OCI-M1 (cell line): ENCODE measurements at places on chromosomes 3 and 15.

- DNase-seq, result no peak
These were observed 166.0 kb downstream of the TP63 start for GRCh38 chr3:189797103-189797750.

GRCh38 chr3:129050556-129051295, 9.9 kb upstream of the GP9 start:
- no peak for DNase-seq

DNA sequence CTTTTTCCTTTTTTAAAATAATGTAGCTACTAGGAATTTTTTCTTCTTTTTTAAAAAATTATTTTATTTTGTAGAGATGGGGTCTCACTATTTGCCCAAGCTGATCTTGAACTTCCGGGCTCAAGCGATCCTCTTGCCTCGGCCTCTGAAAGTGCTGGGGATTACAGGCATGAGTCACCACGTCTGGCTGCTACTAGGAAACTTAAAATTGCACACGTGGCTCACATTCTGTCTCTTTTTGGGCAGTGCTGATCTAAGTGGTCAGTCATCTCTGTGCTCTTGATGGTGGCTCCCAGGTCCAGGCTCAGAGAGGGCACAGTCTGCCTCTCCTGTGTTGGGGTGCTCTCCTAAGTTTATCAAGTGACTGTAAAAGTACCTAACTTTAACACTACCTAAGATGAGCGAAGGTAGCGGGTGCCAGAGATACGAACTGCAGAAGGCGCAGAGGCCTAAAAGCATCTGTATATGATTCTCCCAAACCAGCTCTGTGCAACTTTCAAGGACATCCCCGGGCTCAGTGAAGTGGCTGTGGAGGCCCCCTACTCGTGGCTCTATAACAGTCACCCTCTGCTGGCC, 52.9 kb upstream of the SEC13 start:
- DNase-seq, result peak; percentile 17

DNA sequence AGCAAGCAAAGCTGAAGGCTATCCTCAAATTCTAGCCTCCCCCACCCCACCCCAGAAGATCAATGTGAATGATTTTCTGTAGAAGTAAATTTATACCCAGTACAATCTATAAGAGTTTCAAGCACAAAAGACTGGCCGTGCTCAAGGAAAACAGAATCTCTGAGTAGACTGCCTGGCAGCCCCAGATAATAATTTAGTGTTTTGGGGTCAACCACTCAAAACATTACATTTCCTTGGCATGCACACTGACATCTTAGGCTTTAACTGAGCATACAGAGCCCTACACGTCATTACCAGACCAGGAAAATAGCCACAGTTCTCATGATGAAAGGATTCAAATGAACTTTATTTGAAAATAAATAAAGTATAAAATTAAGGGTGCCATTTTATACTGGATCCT, 376.5 kb downstream of the TBL1XR1 start:
- no peak for DNase-seq

DNA sequence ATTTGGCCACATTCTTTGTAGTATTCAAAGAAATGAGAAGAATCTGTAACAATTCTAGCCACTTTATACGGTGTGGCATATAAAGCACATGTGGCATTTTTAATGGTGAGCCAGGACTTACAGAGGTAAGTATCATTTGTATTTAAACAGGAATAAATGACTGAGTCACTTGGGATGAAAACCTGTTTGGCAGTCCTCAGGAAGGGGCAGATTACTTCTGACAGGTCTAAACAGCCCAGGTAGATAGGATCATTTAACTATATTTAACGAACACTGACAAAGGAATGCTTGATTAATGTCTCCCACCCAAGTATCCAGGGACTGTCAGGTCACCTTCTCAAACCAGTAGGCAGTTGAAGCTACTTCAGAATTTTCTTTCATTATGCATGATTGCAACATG, 241.5 kb upstream of the SATB1 start:
- DNase-seq, result no peak

DNA sequence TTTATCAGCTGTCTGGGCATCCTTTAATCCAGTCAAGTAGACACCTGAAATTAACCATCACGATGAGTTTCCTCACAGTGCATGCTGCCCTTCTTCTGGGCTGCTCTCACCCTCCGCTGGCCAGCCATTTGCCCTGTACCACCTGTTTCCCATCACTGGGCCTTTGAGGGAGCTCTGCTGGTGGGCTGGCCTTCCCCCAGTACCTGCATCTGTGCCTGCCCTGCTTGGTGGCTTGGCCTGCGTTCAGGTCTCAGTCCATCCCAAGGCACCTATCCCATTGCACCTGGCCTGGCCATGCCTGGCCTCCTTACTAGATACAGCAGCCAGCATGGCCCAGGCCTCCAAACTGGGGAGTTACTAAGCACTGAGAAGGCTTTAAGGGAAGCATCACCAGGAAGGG, 413.2 kb downstream of the NTRK3 start:
- DNase-seq, result no peak

DNA sequence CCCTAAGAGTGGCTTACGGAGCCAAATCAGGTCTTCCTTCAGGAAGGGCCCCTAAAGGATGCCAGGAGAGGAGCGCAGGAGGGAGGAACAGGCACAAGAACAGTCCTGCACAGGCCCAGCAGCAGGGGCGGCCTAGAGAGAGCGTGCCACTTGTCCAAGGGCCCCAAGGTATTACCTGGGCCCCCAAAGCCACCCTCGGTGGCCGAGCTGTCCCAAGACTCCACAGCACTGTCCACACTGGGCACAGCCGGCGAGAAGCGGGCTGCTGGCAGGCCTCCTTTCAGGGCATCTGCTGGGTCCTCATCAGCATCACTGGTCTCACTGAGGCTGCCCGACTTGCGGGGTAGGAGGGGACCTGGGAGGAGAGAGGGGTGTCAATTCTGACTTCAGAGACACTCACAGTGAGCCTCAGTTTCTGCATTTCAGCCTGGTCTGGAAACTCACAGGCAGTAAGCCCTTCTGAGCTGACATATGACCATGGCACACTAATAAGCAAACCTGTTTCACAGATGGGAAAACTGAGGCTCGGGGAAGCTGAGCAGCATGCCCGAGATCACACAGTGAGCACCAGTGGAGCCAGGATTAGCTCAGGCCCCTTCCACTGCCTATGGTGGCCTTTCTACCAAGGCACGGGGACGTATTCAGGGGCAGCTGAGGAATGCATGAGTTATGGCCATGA, 33.4 kb downstream of the GRIP2 start:
- no peak for DNase-seq

GRCh38 chr3:14525685-14526631, 14.2 kb downstream of the GRIP2 start:
- DNase-seq, result no peak

DNA sequence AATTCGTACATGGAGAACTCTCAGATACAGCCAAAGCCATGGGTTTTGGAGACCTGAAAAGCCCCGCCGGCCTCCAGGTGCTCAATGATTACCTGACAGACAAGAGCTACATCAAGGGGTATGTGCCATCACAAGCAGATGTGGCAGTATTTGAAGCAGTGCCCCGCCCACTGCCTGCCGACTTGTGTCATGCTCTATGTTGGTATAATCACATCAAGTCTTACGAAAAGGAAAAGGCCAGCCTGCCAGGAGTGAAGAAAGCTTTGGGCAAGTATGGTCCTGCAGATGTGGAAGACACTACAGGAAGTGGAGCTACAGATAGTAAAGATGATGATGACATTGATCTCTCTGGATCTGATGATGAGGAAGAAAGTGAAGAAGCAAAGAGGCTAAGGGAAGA, 23.5 kb downstream of the MYO5A start:
- no peak for DNase-seq

- peak; percentile 35 for DNase-seq
These were observed 60.0 kb downstream of the FLNB start for GRCh38 chr3:58068122-58068809.

- DNase-seq, result no peak
These were observed 16.3 kb upstream of the FBLN2 start for GRCh38 chr3:13532631-13533030.

- no peak for DNase-seq
These were observed 782.0 kb downstream of the MCTP2 start for GRCh38 chr15:95013381-95013780.

DNA sequence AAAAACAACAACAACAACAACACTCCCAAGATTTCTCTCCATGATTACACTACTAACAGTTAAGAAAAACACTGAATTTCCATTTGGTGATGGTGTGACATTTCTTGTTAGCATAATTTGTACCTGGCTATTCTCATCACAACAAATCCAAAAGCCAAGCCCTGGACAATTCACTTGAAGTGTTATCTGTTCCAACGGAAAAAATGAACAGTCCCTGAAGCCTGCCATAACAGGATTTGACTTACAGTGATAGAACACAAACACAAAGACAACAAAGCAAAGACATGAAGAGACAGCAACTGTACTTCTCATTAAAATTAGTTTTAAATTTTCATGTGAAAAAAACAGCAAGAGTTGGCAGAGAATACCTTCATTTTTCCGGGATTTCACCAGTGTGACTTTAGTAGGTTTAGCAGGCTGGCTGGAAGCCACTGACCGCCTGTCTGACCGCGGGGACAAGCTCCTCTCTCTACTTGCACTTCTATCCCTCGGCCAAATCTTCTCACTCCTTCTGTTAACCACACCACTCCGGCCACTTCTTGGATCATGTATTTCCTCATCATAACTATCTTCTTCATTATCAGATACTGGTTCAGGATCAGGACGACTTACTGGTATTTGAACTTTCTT, 56.3 kb downstream of the TJP1 start:
- no peak for DNase-seq

GRCh38 chr3:64214381-64215018, 10.8 kb downstream of the PRICKLE2 start:
- peak; percentile 1 for DNase-seq

GRCh38 chr3:117762621-117763037, 1053.0 kb downstream of the TUSC7 start:
- no peak for DNase-seq

GRCh38 chr3:51617597-51617996, 53.5 kb upstream of the TEX264 start:
- DNase-seq, result no peak

GRCh38 chr3:152628496-152628895, 206.4 kb upstream of the P2RY1 start:
- DNase-seq, result no peak

- no peak for DNase-seq
These were observed 25.3 kb downstream of the BFSP2 start for GRCh38 chr3:133424937-133425869.

DNA sequence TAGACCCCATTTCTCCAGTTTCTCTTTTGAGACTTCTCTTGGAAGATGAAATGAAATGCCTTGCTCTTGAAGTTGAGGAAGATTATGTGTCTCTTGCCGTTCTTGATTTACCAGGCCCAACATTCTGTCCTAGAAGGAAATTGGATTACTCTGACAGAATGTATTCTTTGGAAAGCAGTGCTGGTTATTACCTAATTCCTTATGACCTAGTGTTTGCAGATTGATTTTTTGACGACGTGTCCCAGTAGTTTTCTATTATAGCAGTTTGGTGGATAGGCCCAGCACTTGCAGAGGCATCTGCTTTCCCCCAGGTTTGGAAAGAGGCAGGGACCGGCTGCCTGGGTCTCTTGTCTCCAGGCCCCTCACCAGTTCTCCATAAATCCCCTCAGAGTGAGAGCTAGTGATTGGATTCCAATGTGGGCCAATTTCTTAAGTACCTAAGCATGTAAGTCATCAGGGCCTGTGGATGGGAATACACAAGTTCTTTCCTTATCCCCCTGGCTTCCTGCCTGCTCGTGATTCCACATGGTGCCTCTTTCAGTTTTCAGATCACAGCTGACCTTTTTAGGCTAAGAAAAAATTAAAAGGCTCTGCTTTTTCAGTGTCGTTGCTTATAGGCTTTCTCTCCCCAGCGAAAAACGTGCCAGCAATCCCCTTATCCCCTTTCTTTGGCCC, 50.2 kb downstream of the EPHB3 start:
- DNase-seq, result no peak

- DNase-seq, result no peak
These were observed 15.6 kb downstream of the CLDN1 start for GRCh38 chr3:190306513-190307163.

DNA sequence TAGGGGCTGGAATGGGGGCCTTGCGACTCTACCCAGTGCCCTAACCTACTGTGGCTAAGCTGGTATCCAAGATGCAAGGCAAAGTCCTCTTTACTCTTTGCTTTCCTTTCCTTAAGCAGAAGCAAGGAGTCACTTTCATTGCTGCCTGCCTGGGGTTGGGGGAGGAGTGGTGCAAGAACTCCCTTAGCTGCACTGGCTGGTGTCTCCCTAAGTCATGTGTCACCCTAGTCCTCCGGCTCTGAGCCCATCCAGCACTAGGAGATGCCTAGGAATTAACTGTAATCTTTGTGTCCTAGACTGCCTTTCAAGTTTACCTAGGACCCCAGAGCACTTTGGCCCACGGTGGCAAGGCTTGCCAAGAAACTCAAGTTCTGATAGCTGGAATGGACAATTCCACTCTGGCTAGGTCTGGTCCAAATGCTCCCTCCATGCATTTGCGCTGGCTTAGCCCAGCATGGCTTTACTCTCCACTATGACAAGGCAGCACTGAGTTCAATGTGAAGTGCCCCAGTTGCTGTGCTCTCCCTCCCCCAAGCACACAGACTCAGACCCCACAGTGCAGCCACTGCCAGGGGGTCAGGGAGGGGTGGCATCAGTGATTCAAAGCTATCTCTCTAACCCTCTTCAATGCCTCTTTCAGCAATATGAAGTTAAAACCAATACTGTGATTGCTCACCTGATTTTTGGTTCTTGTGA, 58.7 kb downstream of the ESYT3 start:
- DNase-seq, result no peak

GRCh38 chr15:66827698-66828055, 125.6 kb downstream of the SMAD6 start:
- DNase-seq, result no peak

GRCh38 chr3:47163169-47164006, 525 bp downstream of the SETD2 start:
- DNase-seq, result peak; percentile 75

DNA sequence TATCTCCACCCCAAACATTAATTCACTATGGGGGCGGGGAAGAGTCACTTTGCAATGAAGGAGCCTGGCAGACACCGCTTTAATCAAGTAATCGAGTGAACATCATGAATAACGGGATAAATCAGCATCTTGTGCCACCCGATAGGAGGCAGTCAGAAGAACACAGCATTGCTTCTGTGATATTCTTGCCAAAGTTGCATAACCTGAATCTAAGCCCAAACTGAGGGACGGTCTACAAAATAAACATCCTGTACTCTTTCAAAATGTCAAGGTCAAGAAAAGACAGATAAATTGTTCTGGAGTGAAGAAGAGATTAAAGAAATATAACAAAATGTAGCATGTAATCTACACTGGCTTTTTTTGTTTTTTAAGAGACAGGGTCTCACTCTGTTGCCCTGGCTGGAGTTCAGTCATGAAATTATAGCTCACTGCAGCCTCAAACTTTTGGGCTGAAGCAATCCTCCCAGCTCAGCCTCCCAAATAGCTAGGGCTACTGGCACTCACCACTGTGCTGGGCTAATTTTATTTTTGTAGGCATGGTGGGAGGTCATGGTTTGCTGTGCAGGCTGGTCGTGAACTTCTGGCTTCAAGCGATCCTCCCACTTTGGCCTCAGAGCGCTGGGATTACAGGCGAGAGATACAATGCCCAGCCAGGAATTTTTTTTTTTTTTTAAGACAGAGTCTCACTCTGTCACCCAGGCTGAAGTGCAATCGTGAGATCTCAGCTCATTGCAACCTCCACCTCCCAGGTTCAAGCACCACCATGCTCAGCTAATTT, 20.1 kb upstream of the VWA5B2 start:
- DNase-seq, result no peak
